ENCODE measurements at places on chromosomes 12 and 14. TPM values are rescaled to one million over a fixed set of nuclear protein-coding genes. Genes with fewer than 3 reads are reported as not detected.
A peak's percentile ranks its signal among the peaks of the same experiment; 100 is the strongest.

The SYCP3 gene
- 0.31 TPM for total RNA-seq

The TMEM233 gene
- total RNA-seq = not detected

The ZBTB42 gene
- 6.1 TPM for total RNA-seq

The SLC4A8 gene
- 18.0 TPM for total RNA-seq

The PLCZ1 gene
- total RNA-seq = not detected

- no peaks in the 10 kb centered on the region for H3K27me3 ChIP-seq
- H3K27ac ChIP-seq = no peak overlapping the region
- DNase-seq = no peak
Measured at GRCh38 chr12:75591628-75592027, 80.2 kb upstream of the KRR1 start.

DNA sequence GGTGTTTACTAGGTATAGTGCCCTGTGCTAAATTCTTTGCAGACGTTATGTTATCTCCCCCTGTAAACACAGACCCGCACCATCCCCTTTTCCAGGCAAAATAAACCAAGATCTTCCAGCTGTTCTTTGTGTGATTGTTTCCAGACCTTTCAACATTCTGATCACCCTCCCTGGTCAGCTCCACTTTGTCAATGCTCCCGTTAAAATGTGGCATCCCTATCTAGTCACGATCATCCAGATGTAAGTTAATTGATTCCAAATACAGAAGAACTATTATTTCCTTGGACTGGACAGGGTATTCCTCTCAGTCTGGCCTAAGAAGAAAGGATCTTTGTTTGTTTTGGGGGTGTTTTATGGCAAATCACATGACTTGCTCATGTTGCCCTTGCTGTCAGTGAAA, 127.6 kb upstream of the ARID2 start:
- H3K27ac ChIP-seq = no peak overlapping the region
- H3K4me1 ChIP-seq = no peaks in the 10 kb centered on the region
- no peaks in the 10 kb centered on the region for H3K27me3 ChIP-seq
- H3K4me3 ChIP-seq = no peak overlapping the region

DNA sequence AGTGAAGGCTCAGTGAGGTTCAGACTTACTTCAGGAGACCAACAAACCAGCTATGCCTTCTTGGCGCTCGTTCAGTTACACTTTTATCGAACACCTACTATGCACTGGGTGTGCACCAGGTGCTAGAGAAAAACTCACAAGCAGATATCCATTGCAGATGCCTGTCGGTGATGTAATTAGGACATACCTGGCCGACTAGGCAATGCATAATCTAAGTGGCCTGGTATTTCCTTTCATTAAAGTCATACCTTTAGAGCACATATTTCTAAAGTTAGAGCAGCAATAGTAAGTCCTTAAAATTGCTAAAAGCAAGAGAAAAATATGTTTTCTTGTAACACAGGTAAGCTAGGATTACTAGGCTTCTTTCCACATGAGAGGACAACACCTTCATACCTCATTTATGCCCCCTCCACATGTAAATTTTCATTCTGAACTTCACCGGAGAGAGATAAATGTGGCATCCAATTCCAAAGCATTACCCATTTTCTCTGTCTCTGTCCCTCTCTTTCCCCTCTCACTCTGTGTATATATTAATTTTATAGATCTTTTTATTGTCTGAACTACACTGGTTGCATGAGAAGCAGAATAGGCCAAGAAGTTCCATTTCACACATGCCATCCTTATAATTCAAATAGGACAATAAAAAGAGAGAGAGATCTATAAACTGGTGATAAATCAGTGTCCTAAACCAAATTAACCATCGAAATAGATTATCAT, 242.2 kb downstream of the SPTSSA start:
- no peaks in the 10 kb centered on the region for H3K4me1 ChIP-seq
- no peak overlapping the region for H3K27ac ChIP-seq
- H3K27me3 ChIP-seq = no peaks in the 10 kb centered on the region
- H3K4me3 ChIP-seq = no peak overlapping the region
- H3K36me3 ChIP-seq = no peaks in the 10 kb centered on the region

- H3K4me1 ChIP-seq = peaks cover 6% of the 10 kb centered on the region
- DNase-seq = peak; percentile 61
- H3K4me3 ChIP-seq = no peak overlapping the region
- no peaks in the 10 kb centered on the region for H3K27me3 ChIP-seq
Measured at GRCh38 chr12:49885118-49885517, 18.6 kb downstream of the FAIM2 start.

DNA sequence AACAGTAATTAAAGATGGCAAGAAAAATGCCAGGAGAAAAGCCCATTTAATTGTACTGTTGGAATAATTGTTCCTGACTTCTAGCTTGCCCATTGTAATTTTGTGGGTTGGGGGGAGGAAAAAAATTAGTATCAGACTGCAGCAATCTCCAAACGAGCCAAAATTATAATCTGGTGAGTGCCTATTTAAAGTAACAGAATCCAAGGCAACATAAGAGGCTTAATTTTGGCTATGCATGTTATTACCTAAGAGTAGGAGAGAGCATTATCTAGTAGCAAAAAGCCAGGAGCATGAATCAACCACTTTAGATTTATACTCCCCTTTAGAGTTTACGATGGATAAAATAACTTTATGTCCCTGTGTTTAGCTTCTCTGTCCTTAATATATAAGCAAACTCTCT, 14.6 kb upstream of the DENND5B start:
- DNase-seq = no peak
- no peak overlapping the region for H3K27ac ChIP-seq
- H3K4me1 ChIP-seq = no peaks in the 10 kb centered on the region
- H3K36me3 ChIP-seq = peaks cover 5% of the 10 kb centered on the region

- no peak for DNase-seq
- peaks cover 4% of the 10 kb centered on the region for H3K36me3 ChIP-seq
- H3K27me3 ChIP-seq = no peaks in the 10 kb centered on the region
- peaks cover 4% of the 10 kb centered on the region for H3K4me1 ChIP-seq
- no peak overlapping the region for H3K27ac ChIP-seq
Measured at GRCh38 chr12:120620624-120621023, 19.8 kb upstream of the CABP1 start.

GRCh38 chr14:52091928-52092327, 23.1 kb upstream of the NID2 start:
- no peak overlapping the region for H3K4me3 ChIP-seq
- H3K36me3 ChIP-seq = no peaks in the 10 kb centered on the region
- no peaks in the 10 kb centered on the region for H3K4me1 ChIP-seq
- H3K27ac ChIP-seq = no peak overlapping the region

DNA sequence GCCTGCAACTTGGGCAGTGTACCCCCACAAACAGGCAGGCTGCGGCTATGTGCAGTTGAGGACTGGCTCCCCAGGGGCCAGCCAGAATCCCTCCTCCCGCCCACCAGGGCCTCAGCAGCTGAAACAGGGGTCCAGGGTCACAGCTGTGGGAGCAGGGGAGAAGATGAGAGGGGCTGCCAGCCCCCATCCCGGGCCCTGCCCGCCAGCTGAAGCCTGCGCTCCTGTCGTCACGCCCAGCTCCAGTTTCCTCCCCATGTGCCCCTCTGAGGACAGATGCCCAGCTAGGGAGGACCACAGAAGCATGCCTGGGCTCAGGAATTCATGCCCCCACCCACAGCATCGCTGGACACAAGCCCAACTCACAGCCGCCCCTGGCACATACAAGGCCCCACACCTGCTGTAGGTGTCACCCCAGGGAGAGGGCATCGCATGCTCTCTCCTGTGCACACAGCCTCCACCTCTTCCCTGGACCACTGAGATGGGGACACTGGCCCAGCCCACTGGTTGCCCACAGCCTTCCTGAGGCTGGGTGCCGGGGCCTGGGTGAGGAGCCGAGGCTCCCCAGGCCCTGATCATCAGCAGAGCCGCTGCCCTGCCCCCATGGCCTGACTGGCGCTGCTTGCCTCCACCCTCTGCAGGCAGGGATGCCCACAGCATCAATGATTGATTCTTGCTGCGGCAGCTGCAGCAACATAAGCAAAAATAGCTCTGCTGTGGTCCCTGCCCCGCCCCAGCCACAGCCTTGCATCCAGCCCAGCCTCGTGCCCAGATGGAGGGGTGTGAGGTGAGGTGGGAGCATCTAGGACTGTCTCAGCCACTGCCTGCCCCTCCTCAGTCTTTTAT, 3.7 kb upstream of the CLBA1 start:
- no peak for DNase-seq
- H3K27me3 ChIP-seq = peaks cover 15% of the 10 kb centered on the region
- no peaks in the 10 kb centered on the region for H3K4me1 ChIP-seq
- H3K4me3 ChIP-seq = no peak overlapping the region

DNA sequence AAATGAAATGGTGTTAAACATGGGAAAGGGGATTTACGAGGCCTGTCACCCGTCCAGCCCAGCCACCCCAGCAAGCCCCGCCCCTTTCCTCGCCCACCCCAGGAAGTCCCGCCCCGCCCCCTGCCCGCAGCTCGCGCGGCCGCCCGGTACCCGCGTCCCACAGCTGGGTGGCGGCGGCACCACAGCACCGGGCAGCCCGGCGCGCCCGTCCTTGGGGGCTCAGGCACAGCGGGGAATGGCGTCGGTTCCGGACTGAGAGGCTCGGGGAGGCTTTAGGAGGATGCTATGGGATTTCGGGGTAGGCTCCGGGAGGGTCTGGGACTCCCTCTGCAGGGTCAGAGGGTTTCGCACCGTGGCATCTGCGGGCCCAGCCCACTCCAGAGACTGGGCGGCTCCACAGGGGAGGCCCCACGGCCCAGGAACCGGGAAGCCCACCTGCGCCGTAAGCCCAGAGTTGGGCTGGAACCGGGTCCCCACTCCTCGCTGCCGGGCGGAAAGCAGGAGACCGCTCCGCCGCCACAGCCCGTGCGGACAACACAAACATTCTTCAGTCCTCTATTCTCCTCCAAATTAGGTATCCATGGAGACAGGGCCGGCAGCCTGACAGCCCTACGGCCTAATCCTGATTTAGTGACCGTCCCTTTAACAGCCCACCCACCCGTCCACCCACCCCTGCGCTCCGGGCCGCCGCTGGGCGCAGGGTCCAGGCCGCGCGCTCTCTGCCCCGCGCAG, 1.4 kb downstream of the FIGNL2 start:
- peaks cover 15% of the 10 kb centered on the region for H3K27me3 ChIP-seq
- peak overlapping the region; percentile 87 for H3K4me3 ChIP-seq
- no peaks in the 10 kb centered on the region for H3K4me1 ChIP-seq

- peaks cover 4% of the 10 kb centered on the region for H3K4me1 ChIP-seq
- H3K27ac ChIP-seq = no peak overlapping the region
- no peaks in the 10 kb centered on the region for H3K36me3 ChIP-seq
- H3K27me3 ChIP-seq = no peaks in the 10 kb centered on the region
- no peak overlapping the region for H3K4me3 ChIP-seq
Measured at GRCh38 chr14:94143239-94143638, 13.8 kb upstream of the IFI27L2 start.

DNA sequence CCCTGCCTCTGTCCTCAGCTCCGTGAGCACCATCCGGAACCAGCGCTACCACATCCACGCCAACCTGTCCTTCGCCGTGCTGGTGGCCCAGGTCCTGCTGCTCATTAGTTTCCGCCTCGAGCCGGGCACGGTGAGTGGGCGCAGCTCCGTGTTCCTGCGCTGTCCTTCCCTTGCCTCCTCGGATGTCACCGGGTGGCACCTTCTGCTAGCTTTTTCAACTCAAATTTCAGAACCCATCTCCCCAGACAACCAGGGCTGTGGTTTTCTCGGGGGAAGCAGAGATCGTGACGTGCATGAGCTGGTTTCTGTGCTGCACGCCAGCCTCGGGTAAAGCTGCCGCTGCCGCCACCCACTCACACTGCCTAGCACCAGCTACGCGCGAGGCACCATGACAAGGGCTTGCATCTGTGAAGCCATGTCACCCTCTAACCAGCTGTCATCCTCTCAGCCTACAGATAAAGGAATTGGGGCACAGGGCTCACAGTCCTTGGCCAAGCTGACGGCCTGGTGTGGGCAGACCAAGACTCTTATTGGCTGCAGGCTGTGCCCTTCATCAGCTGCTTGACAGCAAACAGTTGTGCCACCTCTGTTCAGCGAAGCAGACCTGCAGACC, 152.1 kb downstream of the ADGRD1 start:
- H3K4me1 ChIP-seq = no peaks in the 10 kb centered on the region
- no peaks in the 10 kb centered on the region for H3K27me3 ChIP-seq
- no peak overlapping the region for H3K4me3 ChIP-seq
- no peak overlapping the region for H3K27ac ChIP-seq
- H3K36me3 ChIP-seq = no peaks in the 10 kb centered on the region

- no peak for DNase-seq
- no peaks in the 10 kb centered on the region for H3K27me3 ChIP-seq
- H3K4me1 ChIP-seq = no peaks in the 10 kb centered on the region
- H3K36me3 ChIP-seq = peaks cover 8% of the 10 kb centered on the region
Measured at GRCh38 chr12:86367137-86367536, 110.9 kb upstream of the MGAT4C start.

GRCh38 chr12:50569321-50569720, 64.5 kb downstream of the DIP2B start:
- H3K27ac ChIP-seq = no peak overlapping the region
- no peak for DNase-seq
- H3K36me3 ChIP-seq = no peaks in the 10 kb centered on the region
- H3K4me3 ChIP-seq = no peak overlapping the region
- H3K4me1 ChIP-seq = peaks cover 4% of the 10 kb centered on the region
